Activated T-cell treated with anti-CD3 and anti-CD28 coated beads, Interleukin-2, amount 50 U/mL, for 48 hours (primary cell): ENCODE measurements at places on chromosomes 3 and 15.

GRCh38 chr3:195800240-195800639, 11.5 kb downstream of the MUC4 start:
- DNase-seq: no peak

- no peak for DNase-seq
These were observed 255.3 kb upstream of the ZPLD1 start for GRCh38 chr3:102179326-102180177.

GRCh38 chr15:85500060-85500708, 119.8 kb downstream of the AKAP13 start:
- DNase-seq: no peak

DNA sequence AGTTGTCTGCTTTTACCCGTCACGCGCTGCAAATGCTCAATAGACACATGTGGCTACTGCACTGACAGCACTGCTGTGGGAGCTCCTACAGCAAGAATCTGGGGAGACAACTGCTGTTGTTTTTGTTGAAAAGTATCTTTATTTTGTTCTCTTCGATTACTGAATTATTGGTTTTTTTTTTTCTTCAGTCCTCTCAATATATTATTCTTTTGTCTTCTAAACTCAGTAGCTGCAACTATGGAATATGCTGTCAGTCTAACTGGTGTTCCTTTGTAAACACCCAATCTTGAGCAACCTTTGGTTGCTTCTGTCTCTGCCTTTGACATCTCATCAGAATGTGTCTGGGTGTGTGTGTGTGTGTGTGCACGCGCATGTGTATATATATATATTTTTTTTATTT, 12.6 kb downstream of the DCP1A start:
- DNase-seq: no peak

DNA sequence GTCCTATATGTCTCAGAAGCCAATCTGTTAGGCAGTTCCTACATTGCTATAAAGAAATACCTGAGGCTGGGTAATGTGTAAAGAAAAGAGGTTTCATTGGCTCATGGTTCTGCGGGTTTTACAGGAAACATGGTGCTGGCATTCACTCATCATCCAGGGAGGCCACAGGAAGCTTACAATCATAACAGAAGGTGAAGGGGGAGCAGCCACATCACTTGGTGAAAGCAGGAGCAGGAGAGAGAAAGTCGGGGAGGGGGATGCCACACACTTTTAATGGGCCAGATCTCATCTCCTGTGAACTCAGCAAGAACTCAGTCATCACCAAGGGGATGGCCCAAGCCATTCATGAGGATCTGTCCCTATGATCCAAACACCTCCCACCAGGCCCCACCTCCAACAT, 9.1 kb downstream of the SLC49A4 start:
- no peak for DNase-seq

DNA sequence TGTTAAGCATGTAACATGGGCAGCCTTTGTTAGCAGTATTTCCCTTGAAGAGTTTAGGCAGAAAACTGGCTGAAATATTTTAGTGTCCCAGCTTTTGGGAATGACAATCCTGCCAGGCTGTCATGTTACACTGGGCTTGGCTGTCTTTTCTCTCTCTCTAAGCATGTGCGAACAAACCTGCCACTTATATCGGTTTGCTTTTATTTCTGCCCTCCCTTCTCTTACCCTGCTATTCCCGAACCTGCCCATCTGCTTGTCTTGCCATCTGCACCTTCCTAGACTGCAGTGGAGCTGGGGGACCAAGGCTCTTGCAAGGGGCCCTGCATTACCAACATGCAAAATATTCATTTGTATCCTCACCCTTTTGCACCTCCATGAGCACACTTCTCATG, 339.6 kb downstream of the EPHB1 start:
- no peak for DNase-seq

DNA sequence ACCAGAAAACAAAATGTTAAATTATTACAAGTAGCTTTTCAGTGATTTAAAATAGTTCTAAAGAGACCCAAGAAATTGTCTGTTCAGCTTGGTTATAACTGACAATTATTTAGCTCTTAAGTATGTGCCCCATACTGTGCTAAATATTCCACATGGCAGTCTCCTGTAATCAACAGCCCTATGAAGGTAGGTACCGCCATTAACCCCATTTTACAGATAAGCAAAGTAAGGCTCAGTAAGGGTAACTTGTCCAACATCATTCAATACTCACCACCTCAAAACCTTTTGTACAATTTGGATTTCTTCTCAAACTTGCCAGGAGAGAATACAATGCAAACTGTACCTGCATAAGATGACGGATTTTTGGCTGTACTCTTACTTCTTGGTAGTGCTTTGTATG, 33.9 kb downstream of the ADPGK start:
- DNase-seq: no peak

DNA sequence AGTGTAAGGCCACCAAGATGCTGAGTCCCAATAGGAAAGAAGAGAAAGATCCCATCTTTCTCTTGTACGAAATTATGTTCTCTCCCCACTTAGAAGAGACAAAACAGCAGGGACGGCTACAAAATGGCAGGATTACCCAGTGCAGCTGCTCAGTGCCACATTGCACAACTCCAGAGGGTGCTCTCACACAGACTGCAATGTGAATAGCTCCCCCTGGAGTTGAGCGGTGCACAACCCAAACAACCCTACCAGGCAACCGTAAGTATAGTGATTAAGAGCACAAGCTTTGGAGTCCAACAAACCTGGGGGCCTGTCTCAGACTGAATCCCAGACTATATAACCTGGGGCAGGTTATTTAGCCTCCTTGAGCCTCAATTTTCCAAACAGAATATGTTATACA, 3.1 kb upstream of the BHLHE40 start:
- peak; percentile 73 for DNase-seq

DNA sequence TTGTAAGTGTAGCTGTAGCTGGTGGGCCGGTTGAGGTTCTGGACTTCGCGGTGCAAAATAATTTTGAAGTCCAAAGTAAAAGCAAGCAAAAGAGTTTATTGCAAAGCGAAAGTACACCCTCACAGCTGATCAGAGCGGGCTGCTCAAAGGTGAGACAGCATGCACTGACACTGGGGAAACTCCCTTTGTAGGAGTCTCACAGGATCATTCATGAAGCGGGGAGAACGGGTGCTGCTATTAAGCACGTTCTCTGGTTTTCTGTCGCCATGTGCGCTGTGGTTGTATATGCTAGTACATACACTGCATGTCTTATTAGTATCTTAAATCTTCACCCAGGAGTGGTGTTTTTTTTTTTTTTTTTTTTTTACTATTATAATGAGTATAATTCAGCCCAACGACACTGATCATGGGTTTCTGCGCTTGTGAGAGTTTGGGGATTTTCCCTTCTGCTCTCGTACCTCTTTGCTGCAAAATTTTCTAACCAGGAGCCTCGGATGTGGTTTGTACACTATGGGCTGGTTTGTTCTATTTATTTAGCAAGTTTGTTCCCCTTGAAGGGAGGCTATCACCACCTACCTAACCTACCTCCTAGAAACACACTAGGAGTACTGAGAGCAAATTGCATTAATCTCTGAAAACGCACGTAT, 1.4 kb upstream of the AP4E1 start:
- DNase-seq: peak; percentile 82

DNA sequence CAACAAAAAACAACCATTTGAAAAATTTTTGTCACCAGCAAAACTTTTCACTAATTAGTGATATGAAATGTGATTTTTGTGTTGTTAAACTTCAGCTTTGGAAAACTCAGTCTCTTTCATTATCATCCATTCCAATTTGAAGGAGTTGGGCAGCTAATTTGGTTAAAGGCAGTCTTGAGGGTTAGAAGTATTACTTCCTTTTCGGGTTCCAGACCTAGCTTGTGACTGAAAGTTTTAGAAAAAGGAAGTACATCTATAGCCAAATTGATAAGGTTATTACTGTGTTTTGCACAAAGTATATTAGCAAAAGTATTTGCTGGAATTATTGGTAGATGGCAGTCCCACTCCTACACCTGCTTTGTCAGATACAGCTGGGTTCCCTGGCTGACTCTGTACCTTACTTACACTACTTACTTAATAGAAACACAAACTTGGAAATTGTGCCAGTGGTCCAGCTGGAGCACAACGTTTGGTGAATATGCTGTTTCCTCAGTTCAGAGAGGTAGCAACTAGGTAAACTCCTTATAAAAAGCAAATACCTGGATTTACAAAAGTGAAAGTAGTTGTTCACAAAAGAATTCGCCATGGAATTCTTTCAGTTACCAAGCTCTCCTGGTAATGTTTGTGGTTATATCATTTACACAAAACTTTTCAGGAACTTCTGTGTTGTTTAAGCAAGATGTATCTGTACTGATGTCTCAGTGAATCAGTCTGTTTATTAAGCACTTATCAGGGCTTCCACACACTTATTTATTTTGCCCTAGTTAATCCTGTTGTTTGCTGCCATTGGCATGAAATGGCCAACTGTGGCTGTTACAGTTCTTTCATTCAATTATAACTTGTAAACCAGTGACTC, 31.6 kb downstream of the TIPARP start:
- DNase-seq: no peak

DNA sequence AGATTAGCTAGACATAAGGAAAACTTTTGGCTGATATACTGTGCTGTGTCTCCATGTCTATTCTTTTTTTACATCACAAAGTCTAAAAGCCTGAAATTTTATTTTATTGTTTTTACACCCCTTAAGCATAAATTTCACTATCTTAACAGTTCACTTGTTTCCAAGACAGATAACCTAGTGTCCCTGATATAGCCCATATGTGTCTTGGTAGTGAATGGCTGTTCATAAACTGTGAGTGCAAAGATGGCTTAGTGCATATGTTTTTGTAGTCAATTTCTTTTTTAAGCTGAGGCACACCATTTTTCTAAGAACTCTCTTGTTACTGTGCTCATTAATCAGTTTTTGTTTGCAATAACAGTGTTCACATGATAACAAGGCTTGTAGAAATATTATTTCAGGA, 381.1 kb downstream of the OXSM start:
- DNase-seq: no peak

- no peak for DNase-seq
These were observed 2.6 kb upstream of the PYGO1 start for GRCh38 chr15:55590788-55591187.

DNA sequence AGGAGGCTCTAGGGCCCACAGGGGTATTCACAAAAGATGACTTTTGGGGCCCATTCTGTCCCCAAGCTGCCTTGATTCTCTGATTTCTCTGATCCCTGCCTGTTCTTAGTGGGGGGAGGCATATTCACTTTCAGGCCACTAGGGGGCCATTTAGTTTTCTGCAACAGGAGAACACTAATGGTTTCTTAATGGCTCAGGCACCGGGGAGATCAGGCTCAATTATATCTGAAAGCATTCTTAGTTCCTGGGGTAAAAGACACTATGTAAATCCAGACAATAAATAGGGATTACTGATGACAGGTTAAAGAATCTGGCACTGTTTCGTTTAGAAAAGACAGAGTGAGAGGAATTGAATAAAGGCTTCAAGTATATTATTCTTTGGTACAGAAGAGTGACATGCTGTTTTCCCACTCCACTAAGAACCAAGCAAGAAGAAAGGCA, 2.5 kb upstream of the INAFM2 start:
- DNase-seq: peak; percentile 55

GRCh38 chr3:150227839-150228238, 180.3 kb upstream of the TSC22D2 start:
- peak; percentile 67 for DNase-seq

- no peak for DNase-seq
These were observed 1.7 kb downstream of the SEC13 start for GRCh38 chr3:10319251-10319650.

GRCh38 chr3:194671900-194672808, at the start of gene LSG1:
Gene LSG1, minus strand, starts transcription at chr3:194672191. Its CDS starts 29 bp downstream, at chr3:194672162.
- DNase-seq: peak; percentile 95

DNA sequence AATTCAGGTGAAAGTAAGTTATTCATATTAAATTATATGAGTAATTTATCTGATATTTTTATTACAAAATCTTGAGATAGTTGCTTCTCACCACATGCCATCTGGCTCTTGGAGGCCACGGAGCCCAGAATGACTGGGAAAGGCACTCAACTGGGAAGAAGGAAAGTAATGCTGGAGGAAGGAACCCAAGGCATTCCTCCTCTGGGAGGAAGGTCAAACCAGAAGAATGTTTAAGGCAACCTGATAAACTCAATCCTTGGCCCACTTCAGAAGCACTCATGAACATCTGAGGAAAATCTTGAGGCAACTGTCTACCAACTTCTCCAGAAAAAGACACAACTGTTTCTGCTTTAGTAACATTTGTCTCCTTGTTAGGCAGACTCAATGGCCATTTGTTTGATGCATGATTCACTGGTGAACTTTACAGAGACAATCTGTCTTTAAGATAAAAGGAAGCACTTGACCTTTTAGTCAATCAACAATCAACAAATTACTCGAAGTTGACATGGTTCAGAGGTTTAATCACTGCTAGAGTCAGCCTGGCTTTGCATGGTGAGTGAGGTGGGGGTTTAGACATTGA, 261.4 kb upstream of the MME start:
- no peak for DNase-seq

GRCh38 chr3:11624704-11625375, 18.9 kb downstream of the VGLL4 start:
- no peak for DNase-seq

GRCh38 chr3:99865321-99865720, 47.7 kb downstream of the CMSS1 start:
- DNase-seq: no peak

DNA sequence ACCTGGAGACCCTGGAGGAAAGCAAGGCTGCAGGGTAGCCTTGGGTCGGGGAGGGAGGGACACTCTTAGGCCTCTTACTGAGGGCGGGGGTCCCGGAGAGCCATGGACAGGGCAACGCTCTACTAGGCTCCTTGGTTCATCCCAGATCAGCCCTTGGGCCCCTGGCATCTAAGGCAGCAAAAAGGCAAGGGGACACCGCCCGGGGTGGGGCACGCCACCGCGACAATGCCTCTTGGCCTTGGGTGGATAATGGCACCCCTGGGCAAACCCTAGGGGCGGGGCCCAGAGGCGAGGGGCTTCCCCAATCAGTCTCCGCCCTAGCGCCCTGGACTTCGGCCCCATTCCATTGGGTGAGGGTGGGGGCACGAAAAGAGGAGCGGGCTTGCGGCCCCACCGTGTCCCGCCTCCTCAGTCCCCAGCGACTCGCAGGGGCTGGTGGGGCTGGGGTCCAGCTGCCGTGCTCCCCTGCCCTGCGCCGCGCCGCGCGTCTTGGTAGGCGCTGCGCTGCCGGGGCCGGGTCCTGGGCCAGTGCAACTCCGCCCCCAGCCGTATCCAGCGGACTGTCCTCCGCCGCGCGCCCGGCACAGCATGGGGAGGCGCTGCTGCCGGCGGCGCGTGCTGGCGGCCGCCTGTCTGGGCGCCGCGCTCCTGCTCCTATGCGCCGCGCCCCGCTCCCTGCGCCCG, at the start of gene CHST13:
Gene CHST13, plus strand, starts transcription at position 411 of the 684 bp plus-strand sequence. Its CDS starts 178 bp downstream, at position 589.
- DNase-seq: no peak

DNA sequence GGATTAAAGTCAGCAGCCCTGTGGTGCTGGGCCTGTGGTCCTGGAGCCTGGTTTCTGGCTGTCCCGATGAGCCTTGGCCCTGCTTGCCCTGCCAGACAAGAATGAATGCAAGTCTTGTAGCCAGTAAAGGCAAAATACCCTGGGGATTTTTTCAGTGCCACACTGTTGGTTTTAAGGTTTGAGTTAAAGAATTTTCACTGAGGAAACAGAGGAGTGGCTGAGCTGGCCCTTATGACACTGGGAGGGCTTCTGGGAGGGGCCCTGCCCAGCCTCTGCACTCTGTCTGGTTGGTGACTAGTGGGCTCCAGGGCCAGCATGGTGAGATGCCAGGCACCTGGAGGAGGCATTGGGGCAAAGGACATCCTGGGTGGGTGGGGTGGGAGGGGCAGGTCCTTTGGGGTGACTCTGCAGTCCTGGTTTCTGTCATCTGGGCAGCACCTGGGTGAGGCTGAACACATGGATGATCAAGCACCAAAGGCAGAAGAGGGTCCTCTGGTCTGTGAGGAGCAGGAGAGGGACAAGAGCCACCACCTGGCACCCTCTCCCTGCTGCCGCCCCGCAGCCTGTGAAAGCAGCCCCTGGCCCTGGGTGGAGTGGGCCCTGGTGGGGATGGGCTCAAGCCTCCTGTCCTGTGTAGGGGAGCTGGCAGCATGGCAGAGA, 12.5 kb upstream of the PLA2G4E start:
- no peak for DNase-seq
